Activated naive CD8-positive, alpha-beta T cell treated with anti-CD3 and anti-CD28 coated beads, Interleukin-2, amount 50 U/mL, for 16 hours (primary cell): ENCODE measurements at places on chromosomes 7 and 10.

DNA sequence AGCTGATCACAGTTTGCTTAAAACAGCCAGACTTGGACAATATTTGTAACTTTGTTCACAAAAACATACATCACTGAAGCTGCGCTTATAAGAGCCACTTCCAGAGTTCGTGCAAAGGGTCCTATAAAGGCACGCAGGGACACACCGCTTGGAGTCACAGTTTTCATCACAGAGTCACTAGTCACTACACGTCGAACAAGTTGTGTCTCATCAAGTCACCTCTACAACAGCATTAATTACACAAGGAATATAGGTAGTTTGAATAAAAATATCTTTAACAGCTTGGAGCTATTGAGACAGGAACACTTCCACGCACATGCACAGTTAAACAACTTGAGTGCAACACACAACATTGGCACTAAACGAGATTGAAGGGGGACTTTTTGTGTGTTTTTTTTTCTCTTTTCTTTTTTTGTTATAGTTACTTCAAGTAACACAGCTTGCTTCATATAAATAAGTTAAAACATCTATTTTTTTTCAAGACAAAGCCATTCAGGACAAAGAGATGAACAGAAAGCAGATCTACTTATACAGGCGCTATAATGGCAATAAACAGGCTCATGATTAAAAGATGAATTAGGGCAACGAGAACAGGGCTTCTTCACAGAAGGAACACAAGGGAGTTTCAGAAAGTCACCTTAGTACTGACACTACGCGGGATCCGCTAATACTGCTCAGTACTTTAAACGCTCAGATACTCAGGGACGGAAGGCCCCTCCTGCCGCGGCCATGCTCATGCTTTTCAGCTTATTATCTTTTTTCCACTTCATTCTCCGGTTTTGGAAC, 2.2 kb downstream of the HOXA5 start:
- DNase-seq, result no peak

DNA sequence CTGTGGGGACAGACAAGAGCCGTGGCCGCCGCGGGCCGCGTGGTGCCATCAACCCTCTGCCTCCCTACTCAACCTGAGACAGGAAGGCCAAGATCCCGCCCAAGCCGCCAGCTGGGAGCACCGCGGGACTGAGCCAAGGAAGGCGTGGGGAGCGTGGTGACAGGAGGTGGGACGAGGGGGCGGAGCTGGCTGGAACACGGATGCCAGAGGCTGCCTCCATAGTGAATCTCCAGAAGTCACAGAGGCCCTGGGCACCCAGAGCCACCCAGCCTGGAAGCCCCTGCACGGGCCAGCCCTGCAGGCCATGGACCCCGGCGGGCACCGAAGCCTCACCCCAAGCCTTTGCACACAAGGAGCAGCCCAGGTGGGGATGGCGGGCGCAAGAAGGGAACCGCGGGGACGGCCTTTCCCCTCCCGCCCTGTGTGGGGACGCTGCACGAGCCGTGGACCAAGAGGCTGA, 18.1 kb upstream of the DPYSL4 start:
- no peak for DNase-seq

- DNase-seq, result no peak
These were observed 298.0 kb upstream of the KCND2 start for GRCh38 chr7:119974972-119975371.

DNA sequence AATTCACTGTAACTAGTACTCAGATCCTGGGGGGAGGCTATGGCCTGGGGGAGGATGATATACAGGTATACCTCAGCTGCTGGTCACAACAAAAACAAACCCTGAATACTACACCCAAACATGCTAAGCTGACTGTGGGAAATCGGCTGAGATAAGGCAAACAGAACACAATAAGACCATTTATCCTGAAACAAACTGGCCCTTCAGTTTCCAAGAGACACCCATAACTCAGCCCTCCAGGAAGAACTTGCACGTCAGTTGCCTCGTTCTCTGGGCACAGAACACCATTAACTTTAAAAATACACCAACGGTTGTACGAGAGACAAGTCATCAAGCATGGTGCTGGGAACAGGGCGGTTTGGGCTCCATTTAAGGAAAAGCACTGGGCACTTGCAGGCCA, 24.1 kb upstream of the KCNMA1 start:
- no peak for DNase-seq

- no peak for DNase-seq
These were observed 12.8 kb upstream of the IRF5 start for GRCh38 chr7:128924707-128925588.

DNA sequence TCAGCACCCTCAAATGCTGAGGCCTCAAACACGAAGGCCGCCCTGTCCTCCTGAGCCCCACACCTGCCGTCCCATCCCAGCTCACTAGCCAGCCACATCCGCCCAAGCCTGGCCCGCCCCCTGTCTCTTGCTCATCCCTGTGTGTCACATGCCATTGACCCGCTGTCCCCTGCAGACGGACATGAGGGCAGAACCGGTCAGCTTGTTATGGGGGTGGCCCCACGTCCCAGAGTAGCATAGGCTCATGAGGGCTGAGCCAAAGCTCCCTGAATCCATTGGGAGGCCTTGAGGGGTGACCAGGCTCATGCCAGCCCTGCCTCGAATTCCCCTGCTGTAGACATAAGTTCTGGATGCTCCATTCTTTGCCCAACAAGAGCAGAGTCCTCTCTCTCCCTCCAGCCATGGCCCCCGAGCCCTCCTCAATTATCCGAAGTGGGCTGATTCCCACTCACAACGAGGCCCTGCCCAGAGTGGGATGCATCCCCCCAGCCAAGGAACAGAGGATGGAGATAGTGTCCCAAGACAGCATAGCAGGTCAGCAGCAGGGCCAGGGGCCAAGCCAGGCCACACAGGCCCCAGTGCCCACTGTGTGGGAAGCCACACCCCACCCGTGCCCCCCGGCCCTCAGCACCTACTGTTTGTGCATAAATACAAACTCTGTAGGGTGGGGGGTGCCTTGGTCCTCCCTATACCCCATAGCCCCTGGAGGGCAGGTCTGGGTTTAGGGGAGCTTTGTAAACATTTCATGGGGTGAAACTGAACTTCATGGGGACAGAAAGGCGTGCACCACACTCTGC, 42.1 kb downstream of the EBF3 start:
- no peak for DNase-seq

DNA sequence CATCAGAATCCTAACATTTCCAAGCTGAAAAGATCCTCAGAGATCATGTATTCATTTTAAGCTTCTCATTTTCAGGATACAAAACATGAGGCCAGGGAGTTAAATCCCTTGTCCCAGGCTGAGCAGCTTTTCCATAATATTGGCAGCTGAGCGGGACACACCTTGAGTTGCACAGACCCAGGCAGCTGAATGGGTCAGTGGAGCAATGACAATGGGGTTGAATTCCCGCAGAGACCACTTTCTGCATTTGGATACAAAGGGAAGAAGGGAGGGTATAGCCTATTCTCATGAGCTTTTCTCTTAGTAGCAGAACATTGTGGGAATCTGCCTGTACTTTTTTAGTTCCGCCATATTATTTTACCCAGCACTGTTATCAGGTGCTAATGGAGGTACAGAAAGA, 49.5 kb downstream of the PRR15 start:
- DNase-seq, result no peak

GRCh38 chr10:92907280-92907679, 59.0 kb downstream of the EXOC6 start:
- no peak for DNase-seq

GRCh38 chr7:137667633-137668387, 179.0 kb downstream of the DGKI start:
- no peak for DNase-seq

- DNase-seq, result no peak
These were observed 69.0 kb upstream of the VOPP1 start for GRCh38 chr7:55641273-55641691.

- DNase-seq, result no peak
These were observed 502.0 kb upstream of the DPP6 start for GRCh38 chr7:153550173-153550572.

DNA sequence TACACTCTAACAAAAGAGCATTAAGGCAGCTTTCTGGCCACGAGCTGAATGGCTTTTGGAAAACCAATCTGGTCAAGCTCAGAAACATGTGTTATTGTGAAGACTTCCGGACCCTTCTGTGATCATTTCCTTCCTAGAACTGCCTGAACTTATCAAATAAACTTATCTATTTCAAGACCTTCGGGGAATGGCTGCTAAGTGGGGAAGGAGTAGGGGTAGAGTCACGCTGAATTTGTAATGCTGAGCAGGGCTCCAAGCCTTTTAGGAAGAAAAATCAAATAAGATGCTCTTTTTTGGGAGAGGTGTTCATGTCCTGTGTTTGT, 56.6 kb downstream of the PAPSS2 start:
- DNase-seq, result no peak

DNA sequence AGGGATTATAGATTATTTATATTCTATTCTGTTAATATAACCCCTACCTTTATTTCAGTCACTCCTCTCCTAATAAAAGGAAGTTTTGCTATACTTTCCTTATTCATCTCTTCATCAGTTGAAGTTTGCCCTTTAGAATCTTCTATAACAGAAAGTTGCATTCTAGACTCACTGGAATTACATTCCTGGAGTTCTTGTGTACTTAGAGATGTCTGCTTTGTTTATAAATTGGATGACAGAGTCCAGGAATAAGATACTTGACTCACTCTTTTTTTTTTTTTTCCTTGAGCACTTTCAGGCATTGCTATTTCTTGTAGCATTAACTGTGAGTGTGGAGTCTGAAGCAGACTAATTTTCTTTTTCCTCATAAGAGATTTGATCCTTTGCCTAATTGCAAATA, 640.8 kb downstream of the XPNPEP1 start:
- DNase-seq, result no peak

DNA sequence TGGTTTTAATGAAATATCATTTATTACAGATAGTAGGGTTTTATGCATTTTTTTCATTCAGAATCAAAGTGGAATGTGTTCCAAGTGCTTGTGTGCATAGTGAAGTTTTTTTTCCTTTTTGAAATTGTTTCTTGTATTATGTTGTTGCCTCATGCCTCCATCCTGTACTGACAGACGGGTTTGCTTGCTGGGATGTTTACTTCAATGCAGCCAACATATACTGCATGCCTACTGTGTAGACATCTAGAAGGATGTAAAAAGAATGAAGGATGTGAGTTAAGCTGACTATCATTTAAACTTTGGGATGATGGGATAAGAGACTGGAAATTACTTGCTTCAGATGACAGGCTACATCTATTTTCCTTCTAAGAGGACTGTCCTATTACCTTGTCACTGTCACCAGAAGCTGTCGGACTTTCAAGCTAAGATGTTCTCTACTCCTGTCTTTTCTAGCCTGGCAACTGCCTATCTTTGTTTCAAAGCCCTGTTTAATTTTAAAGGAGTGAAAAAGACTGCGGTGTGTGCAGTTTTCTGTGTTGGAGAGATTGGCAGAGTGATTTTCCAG, 243.7 kb downstream of the CDK14 start:
- no peak for DNase-seq

- DNase-seq, result no peak
These were observed 465.1 kb downstream of the ATRNL1 start for GRCh38 chr10:115558252-115558651.

DNA sequence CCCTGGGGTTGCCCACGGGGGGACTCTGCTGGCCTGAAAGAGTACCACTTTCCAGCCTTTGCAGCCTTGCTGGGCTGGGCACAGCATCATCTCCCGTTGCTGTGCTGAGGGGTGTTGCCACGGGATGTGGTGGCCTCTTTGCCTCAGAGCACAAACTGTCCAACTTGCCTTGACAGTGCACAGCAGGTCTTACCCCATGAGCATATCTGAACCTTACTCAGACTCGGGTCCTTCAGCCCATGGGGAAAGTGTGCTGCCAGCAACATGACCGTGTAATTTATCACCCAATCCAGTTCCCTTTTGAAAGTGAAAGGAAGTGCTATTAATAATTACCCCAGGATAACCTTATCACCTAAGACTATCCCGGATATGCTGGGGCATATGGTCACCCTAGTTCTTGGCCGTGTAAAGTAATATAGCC, 46.8 kb downstream of the TBXAS1 start:
- DNase-seq, result no peak

DNA sequence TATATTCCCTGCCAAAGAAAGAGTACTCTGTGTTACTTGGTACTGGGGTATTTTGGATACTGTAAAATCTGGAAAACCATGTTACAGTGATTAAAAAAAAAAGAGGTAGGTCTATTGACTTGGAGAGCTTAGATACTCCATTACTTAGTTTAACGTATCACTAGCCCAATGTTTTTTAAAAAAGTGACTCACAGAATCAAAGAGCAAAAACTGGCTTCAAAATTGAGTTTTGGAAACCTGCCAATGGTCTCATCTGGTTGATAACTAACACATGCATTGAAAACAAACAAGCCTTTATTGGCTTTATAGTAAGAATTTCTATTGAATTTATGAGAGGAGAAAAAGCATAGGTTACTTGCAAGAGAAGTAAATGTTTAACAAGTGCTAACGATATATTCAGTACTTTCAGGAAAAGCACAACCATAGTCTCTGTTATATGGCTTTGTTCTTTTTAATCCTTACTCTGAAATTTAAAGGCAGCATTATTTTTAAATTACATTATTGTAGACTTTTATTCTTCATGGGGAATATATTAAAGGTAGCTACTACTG, 563.3 kb upstream of the SORCS1 start:
- no peak for DNase-seq

GRCh38 chr7:140674356-140674800, 1.6 kb downstream of the ADCK2 start:
- no peak for DNase-seq

GRCh38 chr7:34417781-34418180, 240.2 kb upstream of the NPSR1 start:
- no peak for DNase-seq

DNA sequence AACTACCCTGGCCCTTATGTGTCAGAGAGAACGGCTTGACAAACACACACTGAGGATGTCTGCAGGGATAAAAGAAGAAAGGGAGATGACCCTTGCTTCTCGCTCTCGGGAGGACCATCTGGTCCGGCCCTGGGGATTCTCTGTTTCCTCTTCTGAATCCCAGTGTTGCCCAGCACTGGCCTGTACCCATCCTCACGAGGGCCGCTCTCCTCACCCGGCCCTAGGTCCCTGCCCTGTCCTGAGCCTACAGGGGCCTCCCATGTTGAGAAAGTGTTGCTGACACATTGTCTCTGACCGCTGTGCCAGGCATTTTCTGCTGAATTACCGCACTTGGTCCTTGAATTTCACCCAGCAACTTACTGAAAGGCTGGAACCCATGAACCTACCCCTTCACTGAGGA, 171.9 kb upstream of the LANCL2 start:
- DNase-seq, result no peak

DNA sequence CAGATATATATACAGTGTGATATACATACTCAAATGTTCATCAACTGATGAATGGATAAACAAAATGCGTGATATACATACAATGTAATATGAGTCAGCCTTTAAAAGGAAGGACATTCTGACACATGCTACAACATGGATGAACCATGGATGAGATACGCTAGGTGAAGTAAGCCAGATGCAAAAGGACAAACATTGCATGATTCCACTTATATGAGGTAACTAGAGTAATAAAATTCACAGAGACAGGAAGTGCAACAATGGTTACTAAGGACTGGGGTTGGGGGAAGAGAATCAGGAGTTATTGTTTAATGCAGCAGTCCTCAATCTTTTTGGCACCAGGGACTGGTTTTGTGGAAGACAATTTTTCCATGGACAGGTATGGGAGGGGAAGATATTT, 47.3 kb upstream of the PIK3AP1 start:
- DNase-seq, result no peak
